ENCODE measurements at places on chromosomes 5 and 9.
A peak's percentile ranks its signal among the peaks of the same experiment; 100 is the strongest.

- DNase-seq = no peak
These were observed 7.5 kb downstream of the ACSL6 start for GRCh38 chr5:132003982-132004381.

GRCh38 chr5:766666-767431, 17.7 kb downstream of the ZDHHC11B start:
- DNase-seq = no peak

DNA sequence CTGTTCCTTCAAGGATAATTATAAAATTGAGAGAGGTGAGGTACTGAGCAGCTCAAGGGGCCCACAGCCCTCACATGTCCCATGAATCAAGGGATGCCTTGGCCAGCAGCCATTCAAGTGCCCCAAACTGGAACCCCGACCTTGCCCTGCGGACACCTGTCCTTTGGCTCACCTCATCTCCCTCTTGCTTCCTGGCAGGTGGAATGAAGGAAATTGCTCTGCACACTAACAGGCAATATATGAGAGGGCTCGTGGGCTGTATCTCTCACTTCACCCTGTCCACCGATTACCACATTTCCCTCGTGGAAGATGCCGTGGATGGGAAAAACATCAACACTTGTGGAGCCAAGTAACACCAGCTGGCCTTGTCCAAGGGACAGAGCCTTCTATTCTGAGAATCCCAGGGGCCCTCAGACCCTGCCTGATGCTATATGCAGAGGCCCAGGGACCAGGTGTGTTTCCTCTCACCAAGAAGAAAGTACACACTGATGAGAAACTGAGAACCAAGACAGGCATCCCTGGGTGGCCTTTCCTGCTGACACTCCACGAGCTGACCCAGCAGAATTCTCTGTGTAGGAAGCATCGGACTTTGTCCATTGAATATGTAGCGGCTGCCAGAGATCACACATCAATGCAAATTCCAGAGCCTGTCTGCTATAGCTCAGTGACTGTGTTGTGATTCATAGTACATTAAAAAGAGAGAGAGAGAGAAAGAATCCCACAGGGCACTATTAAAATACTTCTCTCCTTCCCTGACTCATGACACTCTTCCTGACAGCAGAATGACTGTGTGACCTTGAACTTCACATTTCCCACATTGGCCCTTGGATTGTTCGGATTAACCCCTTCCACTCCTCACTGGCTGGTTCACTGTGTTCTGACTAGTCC, 92.6 kb downstream of the LIFR start:
- DNase-seq = no peak

DNA sequence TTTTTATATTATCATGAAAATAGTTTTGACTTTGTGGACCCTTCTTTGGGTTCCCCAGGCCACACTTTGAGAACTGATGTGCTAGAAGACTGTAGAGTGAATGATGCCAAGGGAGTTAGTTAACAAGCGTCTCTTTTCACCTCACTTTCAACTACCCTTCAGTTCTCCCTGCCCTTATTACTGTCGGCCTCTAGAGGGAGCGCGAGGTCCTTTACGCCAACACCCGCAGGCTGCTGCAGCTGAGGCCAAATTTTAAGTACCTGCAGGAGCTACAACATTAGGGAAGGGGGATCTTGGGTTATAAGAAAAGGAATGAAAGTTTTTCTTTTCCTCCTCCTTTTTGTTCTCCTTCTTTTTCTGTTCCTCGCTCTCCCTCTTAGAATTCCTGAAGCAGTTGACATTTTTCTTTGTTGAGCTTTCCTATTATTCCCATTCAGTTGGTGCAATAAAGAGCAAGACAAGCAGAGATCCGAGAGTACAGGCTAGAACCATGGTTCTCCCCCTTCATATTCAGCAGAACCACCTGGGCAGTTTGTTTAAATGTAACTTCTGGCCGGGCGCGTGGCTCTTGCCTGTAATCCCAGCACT, 84.0 kb downstream of the ZFAND5 start:
- peak; percentile 46 for DNase-seq

DNA sequence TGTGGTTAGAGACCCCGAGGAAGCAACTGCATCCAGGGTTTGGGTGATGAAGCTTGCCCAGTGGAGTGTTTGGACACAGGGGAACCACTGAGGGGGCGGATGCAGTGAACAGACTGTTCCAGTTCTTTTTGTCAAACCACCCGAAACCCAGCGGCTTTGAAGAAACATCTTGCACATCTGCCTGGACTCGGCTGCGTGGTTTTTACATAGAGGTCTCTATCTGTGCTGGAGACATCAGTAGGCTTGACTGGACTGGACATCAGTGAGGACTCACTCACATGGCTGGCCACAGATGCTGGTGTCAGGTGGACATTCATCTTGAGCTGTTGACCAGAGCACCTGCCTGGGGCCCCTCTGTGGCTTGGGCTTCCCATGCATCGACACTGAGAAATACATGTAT, 15.3 kb upstream of the SPATA31E1 start:
- DNase-seq = no peak
